ENCODE measurements at places on chromosomes 11 and 22. TPM values are rescaled to one million over a fixed set of nuclear protein-coding genes. Genes with fewer than 3 reads are reported as not detected.

GRCh38 chr11:19511413-19512183 lies 201.0 kb upstream of the NAV2 start:
- peak; percentile 19 for DNase-seq

Gene SLC22A12
- not detected for total RNA-seq

DNA sequence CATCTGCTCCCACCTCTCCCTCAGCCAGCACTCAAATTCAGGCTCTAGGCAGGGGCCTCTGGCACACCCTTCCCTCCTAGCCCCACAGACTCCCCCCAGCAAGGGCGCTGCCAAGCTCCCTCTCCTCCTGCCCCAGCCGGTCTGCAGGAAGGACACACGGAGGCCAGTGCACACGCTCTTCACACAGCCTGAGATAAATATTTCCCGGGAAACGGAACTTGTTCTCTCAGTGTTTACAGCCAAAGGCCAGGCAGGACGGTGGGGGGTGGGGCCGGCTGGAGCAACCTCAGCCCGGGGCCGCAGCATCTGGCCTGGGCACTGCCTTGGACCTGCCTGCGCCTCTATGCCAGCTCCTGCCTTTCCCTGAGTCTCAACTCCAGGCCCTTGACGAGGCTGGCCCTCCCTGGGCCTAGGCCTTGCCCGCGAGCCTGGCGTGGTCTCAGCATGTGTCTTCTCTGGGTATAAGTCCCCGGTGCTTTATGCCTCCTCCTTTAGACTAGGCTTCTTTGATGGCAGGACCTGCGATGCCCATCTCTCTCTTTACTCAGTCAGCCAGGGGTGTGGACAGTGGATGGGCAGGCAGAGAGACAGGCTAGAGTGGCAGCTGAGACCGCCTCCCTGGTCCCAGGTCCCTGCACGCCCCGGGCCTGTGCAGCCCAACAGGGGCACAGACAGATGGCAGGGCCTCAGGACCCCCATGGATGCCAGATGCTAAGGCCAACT lies 48.4 kb downstream of the PDE2A start:
- no peak for DNase-seq

Gene NDUFS3
- total RNA-seq: 111 TPM

DNA sequence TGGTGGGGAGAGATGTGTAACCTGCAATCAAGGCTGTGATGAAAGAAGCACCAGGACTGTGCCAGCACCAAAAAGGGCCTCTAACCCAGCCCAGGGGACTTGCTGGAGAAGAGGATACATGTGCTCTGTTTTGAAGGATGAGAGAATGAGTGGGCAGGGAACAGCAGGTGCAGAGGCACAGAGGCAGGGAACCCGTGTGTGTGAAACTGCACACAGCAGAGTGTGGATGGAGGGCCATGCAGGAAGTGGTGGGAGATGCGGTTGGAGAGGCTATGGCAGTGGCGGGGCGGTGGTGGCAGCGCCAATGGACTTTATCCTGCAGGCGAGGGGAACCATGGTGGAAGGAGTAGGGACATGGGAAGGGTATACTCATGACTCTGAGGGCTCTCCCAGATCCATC lies 25.2 kb upstream of the LRRC32 start:
- DNase-seq: no peak

- no peak for DNase-seq
Measured at GRCh38 chr11:44361813-44362212, 51.9 kb upstream of the ALX4 start.

- DNase-seq: no peak
Measured at GRCh38 chr11:57164317-57164716, 17.4 kb upstream of the LRRC55 start.

GRCh38 chr11:27347359-27348339 lies 15.4 kb downstream of the CCDC34 start:
- no peak for DNase-seq

- no peak for DNase-seq
Measured at GRCh38 chr22:41742918-41743317, 43.6 kb downstream of the MEI1 start.

- DNase-seq: no peak
Measured at GRCh38 chr11:112773264-112773663, 188.0 kb upstream of the NCAM1 start.

DNA sequence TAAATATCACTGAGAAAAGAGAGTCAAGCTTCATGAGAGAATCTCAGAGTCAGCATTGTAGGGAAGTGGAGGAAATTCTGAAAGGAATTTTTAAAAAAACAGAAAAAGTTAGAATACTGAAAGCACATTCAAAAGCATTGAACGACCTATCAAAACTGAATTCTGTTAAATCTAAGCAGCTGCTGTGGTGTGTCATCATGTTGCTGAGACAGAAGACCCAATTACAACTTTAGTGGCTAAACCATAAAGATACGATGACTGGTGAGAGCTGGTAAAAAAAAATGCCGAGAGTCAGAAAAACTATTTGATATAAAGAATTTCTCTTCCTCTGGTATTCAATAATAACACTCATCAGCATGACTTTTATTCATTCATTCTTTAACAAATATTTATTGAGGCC lies 220.8 kb downstream of the DLG2 start:
- DNase-seq: peak; percentile 7

Gene CREB3L1
- 23.6 TPM for total RNA-seq

DNA sequence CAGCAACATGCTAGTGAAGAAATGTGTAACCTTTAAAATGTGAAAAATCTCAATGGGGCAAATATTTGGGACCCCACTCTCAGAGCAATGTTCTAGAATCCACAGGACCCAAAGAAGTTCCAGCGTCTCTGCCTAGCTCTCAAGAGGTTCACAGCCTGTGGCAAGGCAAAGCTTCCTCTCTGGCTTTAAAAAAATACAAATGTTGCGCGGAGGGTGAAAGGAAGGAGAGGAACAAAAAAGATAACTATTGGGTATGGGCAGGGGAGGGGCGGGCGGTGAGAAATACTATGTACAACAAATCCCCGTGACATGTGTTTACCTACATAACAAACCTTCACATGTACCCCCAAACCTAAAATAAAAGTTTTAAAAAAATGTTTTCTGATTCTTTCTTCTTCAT lies 53.6 kb downstream of the PITPNB start:
- no peak for DNase-seq

GRCh38 chr22:39223091-39223710 lies 21.6 kb downstream of the PDGFB start:
- DNase-seq: no peak

Gene KRTAP5-1
- not detected for total RNA-seq

Gene ARHGAP20
- 0.99 TPM for total RNA-seq

Gene MS4A15
- not detected for total RNA-seq

GRCh38 chr11:128720522-128720985 lies 26.7 kb downstream of the FLI1 start:
- no peak for DNase-seq

DNA sequence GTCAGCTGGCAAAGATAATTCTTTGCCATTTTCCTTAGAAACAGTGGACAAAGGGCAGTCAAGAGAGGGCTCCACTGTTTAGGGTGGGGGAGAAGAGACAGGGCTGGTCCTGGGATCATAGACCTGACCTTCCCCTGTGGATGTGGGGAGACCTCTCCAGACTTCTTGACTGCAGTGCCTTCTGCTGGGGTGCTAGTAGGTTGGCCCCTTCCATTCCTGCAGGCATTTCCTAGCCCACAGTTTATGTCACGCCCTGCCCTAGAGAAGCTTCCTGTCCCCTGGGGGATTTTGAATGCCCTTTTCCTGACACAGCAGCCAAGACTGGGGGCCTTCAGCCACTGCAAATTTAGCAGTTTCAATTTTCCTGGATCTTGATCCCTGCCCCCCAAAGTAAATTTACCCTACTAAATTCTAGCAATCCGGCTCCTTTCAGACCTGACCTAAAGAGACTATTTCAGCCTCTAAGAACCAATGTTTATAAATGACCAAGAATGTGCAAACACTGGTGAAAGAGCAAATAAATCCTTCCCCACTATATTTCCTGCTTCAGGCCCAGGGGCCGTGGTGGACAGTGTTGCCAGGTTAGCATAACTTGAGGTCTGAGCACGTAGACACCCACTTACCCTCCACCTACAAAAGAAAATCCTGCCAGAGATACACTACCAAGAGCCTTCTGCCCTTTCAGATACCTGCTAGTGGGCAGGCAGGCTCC lies 58.4 kb downstream of the PPFIBP2 start:
- DNase-seq: peak; percentile 41

DNA sequence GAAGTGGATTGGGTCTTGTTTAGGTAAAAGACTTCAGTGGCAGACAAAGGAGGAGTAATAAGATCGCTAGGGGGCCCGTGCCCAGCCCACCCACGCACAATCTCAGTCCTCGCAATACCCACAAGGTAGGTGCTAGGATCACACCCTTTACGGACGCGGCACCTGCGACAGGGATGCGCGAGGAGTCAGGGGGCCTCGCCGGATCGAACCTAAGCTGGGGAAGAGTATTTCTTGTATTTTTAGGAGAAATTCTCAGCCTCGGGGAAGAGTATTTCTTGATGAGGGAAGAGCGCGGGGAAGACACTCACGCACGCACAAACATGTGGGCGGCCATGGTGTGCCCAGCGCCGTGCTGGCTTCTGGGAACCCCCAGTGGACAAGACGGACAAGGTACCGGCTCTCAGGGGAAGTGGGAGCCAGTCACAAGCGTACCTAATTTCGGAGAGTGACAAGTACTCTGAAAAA lies 745 bp upstream of the FAM118A start:
- no peak for DNase-seq

- DNase-seq: peak; percentile 38
Measured at GRCh38 chr11:2139621-2140337, 590 bp upstream of the IGF2 start.

- no peak for DNase-seq
Measured at GRCh38 chr11:66846671-66847091, 3.4 kb downstream of the RCE1 start.

DNA sequence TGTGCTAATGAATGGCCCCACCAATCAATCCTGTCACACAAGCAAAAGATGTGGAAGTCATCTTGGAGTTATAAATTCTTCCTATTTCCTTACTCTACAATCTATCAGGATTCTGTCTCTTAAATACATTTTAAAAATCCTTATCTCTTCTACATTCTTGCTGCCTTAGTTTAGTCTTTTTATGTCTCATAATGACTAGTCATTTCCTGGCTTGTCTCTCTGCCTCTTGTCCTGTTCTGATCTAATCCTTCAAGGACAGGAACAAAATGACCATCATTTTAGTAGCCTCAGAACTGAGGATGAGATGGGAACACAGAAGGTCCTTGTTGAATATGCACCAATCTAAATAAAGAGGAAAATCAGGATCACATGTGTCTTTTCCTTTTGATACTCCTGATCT lies 56.6 kb upstream of the LIN7C start:
- DNase-seq: no peak

Gene CCDC188
- total RNA-seq: 2.2 TPM

GRCh38 chr22:42862045-42862734 lies 5.1 kb upstream of the ARFGAP3 start:
- no peak for DNase-seq

Gene FOLR2
- not detected for total RNA-seq

DNA sequence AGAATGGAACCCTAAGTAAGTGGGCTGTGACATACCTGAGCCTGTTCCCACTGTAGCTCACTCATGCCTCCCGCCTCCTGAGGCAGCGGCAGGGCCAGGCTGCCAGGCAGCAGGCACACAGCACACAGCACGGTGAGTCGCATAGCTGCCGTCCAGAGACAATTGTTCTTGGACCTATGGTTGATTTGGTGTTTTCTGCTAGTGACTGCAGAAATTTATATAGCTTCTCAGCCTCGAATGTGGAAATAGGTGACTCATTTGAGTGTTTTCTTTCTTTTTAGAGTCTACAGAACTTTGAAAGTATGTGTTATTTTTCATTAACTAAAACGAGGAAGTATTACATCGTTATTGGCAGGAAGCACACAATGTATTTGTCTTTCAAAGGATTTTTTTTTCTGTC lies at the start of gene MMP7:
Gene MMP7 (minus strand): TSS at position 190 of the 400 bp plus-strand sequence. CDS start 47 bp downstream, at position 143.
- DNase-seq: no peak

DNA sequence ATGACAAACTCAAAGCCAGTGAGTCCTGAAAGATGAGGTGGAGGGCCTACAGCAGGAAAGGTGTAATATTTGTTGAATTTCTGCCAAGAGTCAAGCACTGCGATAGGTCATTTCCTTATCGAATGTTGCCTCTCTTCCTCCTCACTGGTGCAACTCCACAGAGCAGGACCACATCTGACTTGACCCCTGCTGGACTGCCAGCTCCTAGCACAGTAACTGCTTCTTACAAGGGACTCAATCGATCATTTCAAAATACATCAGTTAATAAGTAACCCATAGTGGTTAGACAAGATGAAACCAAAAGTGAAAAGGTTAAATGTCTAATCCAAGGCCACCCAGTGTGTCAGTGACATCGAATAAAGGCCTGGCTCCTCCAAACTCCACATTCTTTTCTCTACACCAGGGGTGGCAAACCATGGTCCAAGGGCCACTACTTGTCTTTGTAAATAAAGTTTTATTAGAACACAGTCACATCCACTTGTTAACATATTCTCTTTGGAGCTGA lies 98.5 kb upstream of the CSNK2A3 start:
- DNase-seq: no peak

Gene TMA7B
- not detected for total RNA-seq

GRCh38 chr11:57330029-57330428 lies 5.3 kb upstream of the TNKS1BP1 start:
- no peak for DNase-seq

GRCh38 chr11:64924910-64925284 lies 408 bp downstream of the PPP2R5B start:
- DNase-seq: peak; percentile 15

Data from myocyte (in vitro differentiated cells).